ENCODE measurements at places on chromosomes 4 and X. TPM values are rescaled to one million over a fixed set of nuclear protein-coding genes. Genes with fewer than 3 reads are reported as not detected.

Gene ALB
- total RNA-seq, result not detected

DNA sequence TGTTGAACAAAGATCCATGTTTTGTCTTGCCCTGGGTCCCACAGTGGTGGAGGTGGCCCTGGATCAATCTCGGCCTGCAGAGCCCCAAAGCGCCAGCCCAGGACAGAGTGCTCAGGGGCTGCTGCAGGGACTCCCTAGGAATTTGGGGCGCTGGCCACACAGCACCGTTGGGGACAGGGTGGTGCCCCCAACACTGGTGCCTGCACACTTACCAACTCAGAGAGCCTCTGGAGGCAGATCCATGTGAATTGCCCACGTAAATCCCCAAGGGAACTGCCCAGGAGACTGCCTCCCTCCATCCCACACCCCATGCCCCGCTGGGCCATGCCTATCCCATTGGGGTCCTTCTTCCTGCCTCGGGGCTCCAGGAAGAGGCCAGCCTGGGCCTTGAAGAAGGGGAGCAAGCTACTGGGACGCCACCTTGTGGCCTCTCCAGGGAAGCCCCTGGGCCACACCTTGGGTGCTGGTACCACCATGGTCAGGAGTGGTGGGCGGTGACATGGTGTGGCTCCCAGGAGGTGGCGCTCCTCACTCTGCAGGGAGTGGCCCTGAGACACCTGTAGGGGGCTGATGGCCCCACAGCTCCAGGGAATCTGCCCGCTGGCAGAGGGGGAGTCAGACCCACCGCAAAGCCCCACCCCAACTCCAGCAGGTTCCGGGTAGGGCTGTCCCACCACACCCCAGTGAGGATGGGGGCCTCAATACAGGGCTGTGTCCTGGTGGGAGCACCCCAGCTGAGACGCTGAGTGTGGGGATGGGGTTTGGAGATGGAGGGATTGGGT is 22.8 kb downstream of the CFAP99 start:
- H3K36me3 ChIP-seq, result no peaks in the 10 kb centered on the region
- no peak overlapping the region for H3K4me3 ChIP-seq
- H3K4me1 ChIP-seq, result peaks cover 8% of the 10 kb centered on the region
- H3K27me3 ChIP-seq, result no peaks in the 10 kb centered on the region

DNA sequence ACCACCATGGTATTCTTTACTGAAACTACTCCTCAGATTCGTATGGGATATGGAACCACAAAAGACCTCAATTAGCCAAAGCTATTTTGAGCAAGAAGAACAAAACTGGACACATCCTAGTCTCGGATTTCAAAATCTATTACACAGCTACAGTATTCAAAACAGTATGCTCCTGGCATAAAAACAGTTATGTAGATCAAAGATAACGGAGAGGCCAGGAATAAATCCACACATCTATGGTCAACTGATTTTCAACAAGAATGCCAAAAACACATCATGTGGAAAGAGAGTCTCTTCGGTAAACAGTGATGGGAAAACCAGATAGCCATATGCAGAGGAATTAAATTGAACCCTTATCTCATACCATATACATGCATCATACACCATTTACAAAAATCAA is 155.3 kb downstream of the SPCS3 start:
- DNase-seq, result no peak
- H3K4me3 ChIP-seq, result no peak overlapping the region
- H3K4me1 ChIP-seq, result peaks cover 10% of the 10 kb centered on the region

DNA sequence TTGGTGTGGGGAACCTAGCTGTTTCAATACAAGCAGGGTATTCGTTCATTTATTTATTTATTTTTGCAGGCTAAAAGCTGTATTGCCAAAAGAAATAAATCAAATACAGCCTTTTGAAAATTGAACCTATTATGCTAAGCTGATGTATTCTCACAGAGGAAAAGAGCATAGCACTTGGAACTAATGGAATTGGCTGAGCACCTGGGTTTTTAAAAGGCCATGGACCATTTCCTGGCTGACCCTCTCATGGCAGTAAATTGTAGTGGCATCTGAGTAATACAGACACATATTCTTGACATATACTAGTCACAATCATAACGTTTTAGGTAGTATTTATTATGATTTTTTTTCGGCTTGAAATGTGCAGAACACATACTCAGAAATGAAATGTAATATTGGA is 71.8 kb upstream of the ALG13 start:
- no peak overlapping the region for H3K4me3 ChIP-seq
- DNase-seq, result no peak
- H3K27me3 ChIP-seq, result peaks cover 13% of the 10 kb centered on the region
- H3K36me3 ChIP-seq, result no peaks in the 10 kb centered on the region

- no peak within 1 kb of the TSS for H3K27ac ChIP-seq
- peak; percentile 0 for DNase-seq
- H3K27me3 ChIP-seq, result peaks cover 43% of the 10 kb centered on the region
These were observed at the start of gene GABRE for GRCh38 chrX:151974336-151975227. Gene GABRE (minus strand): TSS chrX:151974676. CDS start chrX:151974625, 51 bp downstream.

- H3K27me3 ChIP-seq, result peaks cover 6% of the 10 kb centered on the region
- peak; percentile 17 for DNase-seq
- peaks cover 2% of the 10 kb centered on the region for H3K36me3 ChIP-seq
- H3K4me3 ChIP-seq, result peak overlapping the region; percentile 3
- peak overlapping the region; percentile 6 for H3K27ac ChIP-seq
These were observed 67.7 kb upstream of the H2AZ1 start for GRCh38 chr4:100017637-100018310.
